ENCODE measurements at places on chromosomes 2 and 18.

- no peak for DNase-seq
Observed at GRCh38 chr2:204585930-204586329, 40.7 kb downstream of the PARD3B start.

DNA sequence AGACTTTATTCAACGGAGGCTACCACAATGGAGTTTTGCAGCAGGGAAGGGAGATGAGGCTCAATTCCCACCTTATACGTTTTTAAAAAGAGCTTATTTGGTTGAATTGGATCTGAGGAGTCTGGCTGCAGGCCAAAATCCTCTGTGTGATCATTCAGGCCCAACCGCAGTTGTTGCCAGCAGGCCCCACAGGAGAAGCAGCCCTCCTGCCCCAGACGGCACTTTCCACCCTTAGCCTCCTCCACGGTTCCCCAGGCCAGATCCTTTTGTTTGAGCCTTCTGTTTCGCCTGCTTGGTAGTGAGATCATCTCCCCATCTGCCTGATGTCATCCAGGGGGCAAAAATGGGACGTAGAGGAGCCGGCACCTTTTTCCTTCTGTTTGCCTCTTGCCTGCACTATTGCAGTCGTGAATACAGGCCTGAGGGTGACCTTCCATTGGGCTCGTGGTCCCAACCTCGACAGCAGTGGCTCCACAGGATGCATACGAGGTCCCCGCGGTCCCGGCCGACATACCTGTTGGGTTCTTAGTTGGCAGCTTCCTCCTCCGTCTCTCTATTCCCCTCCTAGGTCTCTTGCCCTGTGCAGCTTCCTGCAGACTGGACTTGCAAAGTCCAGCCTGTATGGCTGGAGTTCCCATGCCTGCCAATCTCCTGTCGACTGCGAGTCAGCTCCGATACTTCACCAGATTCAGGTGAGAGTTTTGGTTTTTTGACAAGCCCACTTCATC lies 9.3 kb upstream of the GPR35 start:
- no peak for DNase-seq

DNA sequence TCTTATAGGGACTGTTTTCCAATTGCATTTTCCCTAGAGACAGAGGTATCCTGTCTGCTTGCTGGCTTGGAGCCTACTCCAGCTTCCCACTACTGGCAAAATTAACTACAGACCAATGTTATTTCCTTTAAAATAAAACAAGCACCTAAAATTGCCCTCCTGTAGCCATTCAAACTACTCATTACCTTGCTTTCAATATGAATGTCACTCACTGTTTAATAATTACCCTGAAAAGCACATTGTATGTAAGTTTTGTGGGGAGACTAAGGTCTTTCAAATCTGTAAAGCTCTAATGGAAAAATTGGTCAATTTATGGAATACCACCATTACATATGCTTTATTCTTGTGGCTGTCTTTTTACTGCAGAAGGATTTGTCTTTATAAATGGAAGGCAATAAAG lies 87.3 kb downstream of the DOCK10 start:
- no peak for DNase-seq

DNA sequence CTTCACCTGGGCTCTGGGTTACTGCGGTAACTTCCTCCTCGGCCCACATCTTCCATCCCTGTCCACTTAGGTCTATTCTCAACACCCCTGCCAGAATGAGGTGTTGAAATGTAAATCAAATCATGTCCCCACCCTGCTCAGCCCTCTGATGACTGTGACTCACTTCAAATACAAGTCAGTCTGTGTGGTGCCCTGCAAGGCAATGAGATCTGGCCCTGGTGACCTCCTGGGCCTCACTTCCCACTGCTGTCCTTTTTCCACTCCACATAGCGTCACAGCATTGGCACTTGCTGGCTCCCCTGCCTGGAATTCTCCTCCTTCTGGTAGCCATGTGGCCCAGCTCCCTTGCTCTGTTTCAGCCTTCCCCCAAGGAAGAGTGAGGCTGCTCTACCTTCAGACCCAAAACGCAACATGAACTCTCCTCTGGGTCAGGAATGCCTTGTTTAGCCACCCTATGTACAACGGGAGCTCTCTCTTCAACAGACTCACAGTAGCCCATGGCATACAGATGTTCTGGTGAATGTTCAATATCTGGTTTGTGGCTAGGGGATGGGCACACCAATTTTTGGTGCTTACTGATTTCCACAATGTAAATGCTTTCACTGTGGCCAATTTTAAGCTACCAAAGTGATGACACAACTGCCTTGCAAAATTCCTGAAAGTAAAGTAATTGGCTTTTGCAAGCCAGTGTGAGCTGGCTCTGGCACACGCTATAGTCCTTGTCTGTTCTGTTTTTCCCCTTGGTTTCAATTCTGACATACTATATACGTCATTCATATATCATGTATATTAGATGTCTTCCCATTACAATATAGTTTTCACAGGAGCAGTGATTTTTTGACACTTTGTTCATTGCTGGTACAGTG lies 550.3 kb upstream of the HS6ST1 start:
- DNase-seq: no peak

- no peak for DNase-seq
Observed at GRCh38 chr2:181474222-181474881, 17.2 kb downstream of the ITGA4 start.

DNA sequence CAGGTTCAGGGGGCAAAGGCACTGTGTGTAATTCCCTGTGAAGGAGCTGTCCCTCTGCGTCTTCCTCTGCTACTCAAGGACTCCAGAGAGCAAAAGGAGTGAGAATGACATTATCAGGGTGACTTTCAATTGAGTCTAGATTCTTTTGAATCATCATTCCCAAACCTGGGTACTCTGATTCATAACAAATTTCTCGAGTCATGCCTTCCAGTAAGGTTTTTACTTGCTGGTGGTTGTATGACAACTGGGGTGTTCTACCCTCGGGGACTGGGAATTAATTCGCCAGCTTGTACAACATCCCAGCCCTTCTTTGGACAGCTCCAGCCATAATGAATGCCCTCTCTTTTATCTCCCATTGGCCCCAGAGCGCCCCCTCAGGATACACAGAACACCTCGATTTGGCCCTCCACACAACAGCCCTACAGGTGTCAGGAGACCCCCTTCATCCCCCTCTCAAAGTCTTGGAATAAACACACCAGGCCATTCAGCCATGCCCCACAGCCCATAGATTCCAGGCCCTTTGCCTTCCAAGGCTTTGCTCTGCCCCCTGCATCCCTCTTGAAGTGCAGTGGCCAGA lies 254.5 kb downstream of the KLHL29 start:
- no peak for DNase-seq

DNA sequence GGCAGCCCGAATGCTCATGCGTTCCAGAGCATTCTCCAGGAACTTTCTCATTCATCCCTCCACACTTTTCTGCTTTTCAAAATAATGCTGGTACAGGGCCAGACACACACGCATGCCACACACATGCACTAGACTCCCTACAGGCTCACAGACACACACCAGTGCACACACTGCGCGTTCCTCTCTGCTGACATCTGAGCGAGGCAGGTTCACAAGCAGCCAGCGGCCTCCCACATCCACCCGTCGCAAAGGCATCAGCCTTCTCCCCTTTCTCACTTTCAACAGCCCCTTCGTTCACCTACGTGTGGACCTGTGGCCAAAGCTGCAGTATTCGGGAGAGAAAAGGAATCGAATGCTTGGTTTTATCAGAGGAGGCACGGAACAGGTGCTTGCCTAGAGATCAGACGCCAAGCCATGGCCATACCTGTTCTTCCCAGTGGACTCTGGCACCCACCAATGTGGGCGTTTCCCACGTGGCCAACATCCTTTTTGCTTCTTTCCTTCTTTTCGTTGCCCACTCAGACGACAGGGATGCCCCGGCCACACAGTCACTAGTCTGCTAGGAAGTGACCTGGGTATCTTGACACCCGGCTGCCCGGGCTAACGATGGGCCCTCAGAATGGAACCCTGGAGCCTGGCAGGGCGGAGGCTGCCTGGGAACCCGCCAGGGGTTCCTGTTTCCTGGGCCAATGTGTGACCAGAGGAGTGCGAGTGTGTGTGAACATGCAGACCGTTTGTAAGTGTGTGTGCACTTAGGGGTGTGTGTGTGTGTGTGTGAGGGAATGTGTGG lies 85.8 kb upstream of the ID2 start:
- DNase-seq: no peak

DNA sequence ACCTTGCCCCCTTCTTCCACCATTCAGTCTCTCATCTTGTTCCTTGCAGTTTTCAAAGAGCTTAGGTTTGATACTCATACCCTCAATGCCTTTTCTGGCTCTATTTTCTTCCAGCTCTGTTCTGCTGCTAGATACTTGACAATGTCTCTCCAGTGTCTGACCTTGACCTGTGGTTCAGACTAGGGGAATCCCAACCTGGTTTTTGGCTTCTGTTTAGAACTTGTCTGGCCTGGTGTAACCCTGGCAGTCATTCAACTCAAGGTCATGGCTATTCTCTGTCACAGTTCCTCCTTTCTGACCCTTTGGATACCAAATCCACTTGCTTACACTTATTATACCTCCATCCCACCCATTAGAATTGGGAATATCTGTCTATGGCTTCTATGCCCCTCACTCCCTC lies 31.8 kb upstream of the IMP4 start:
- DNase-seq: no peak

DNA sequence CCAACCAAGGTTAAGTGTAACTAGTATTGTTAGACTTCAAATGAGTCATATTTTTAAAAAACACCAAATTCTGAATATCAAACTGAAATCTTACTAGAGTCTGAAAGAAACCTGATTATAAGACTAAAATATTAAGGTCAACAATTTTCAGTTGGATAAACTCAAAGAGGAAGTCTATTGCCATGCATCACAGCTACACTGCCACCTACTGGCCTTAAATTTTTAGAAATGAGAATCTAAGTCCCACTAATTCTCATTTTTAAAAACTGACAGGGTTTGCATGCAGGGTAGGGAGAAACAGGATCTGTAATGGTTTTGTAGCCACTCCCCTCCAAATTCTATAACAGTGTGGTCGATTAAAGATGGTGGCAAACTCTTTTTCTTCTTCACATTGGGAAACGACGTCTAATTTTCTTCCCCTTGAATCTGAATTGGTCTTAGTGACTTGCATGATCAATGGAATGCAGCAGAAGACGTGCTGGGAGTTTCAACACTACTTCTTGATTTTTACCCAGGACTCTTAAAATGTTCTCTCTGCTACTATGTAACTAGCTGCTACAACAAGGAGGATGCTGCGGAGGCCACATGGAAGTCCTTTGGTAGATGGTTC lies 176.1 kb upstream of the SESTD1 start:
- peak; percentile 24 for DNase-seq

DNA sequence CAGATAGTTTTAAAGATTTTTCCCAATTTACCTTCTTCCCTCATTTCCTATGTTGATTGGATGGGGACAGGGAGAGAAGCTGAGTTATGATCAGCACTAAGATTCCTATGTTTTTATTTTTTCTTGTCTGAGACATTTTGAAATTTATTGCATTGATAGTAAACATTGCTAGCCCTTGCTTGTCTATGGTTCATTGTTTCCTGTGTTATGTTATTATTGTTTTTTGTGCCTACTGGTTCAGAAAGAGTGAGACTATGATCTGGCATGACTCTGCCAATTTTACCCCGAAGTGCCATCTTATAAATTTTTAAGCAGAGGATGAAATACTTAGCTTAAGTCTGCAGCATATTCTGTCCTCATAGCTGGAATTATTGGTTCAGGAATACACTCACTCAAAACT lies 478.5 kb downstream of the MBD2 start:
- DNase-seq: no peak

DNA sequence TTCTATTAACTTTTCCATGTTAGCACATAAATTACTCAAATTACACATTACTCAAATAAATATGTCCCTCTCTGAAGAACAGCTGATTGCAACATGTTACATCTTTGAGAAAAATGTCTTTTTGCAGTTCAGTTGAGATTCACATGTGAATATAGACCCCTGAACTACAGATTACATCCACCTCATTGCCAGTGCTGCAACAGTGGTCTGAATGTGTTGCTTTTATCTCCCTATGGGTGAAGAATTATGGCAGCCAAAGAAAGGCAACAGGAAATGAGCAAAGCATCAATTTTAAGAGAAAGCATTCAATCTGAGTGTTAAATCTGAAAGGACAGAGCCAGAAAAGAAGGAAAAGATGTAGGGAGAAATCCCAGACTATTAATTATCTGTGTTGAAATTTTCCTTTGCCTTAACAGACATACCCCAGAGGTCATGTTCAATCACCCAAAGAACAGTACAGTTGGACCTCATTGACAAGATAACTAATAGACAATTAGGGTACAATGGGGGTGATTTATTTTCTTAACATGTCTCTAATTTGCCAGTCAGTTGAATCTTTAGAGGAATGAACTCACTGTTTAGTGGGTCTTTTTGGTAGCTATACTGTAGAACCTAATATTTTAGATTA lies 620.2 kb downstream of the CPS1 start:
- no peak for DNase-seq

GRCh38 chr2:212797484-212798205 lies 259.0 kb upstream of the ERBB4 start:
- no peak for DNase-seq

DNA sequence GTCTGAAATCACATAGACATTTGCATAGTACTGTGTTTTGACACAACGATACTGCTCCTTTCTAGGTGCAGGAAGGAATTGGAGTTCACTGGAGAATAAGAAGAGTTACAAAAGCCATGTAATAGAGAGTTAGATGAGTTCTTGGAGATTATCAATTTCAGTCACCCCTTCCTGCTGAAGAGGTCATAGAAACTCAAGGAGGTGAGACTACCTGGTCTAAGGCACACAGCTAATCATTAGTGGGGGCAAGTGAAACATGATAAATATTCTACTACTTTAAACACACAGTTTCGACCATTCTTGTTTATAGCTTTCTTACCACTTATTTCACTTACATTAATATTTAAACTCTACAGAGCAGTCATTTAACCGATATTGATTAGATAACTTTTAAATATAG lies 286.9 kb upstream of the NXPH2 start:
- DNase-seq: no peak

- no peak for DNase-seq
Observed at GRCh38 chr18:37654731-37655369, 89.3 kb upstream of the CELF4 start.

DNA sequence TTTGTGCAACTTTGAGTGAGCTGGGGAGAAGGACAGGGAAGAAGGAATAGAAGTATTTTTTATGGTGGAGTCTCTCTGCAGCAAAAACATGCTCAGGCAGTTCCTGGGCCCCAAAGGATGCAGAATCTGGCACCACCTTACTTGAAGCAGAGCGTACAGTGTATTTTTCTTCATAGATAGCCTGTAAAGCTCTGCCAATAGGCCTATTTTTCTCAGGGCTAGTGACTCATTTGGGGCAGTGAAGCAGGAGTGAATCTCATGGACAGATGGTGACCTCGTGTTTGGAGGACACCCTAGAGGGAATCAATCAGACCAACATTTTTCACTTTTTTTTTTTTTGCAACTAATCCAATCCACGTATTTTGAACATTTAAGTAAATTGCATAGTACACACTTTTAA lies 268.1 kb upstream of the CXCR4 start:
- DNase-seq: no peak

- no peak for DNase-seq
Observed at GRCh38 chr2:137729305-137729704, 235.0 kb upstream of the HNMT start.

GRCh38 chr2:110655701-110656100 lies 22.2 kb downstream of the BUB1 start:
- DNase-seq: no peak
